ENCODE measurements at places on chromosomes 2 and 18. TPM values are rescaled to one million over a fixed set of nuclear protein-coding genes. Genes with fewer than 3 reads are reported as not detected.

Gene NMUR1
- total RNA-seq = not detected

Gene MC2R
- total RNA-seq = not detected

Gene MAP4K4
- total RNA-seq = 114 TPM

Gene MYO7B
- total RNA-seq = not detected

Gene EML6
- 1.8 TPM for total RNA-seq

Gene IL1F10
- total RNA-seq = not detected

Gene OR6B2
- total RNA-seq = not detected

Gene ATP8B1
- not detected for total RNA-seq

Gene CTAGE1
- not detected for total RNA-seq

Gene ESPNL
- 0.28 TPM for total RNA-seq

Gene MYL1
- total RNA-seq = not detected

- DNase-seq = no peak
Observed at GRCh38 chr2:191258996-191259395, 13.8 kb downstream of the MYO1B start.

GRCh38 chr2:10168221-10168620 lies 45.7 kb downstream of the RRM2 start:
- DNase-seq = no peak

GRCh38 chr2:109614715-109615636 lies 812 bp downstream of the SOWAHC start:
- DNase-seq = no peak

GRCh38 chr2:66498289-66498975 lies 63.5 kb downstream of the MEIS1 start:
- DNase-seq = no peak

GRCh38 chr2:161992531-161992930 lies 81.5 kb downstream of the DPP4 start:
- DNase-seq = peak; percentile 57

GRCh38 chr18:63159590-63159989 lies 160.0 kb downstream of the BCL2 start:
- no peak for DNase-seq

- no peak for DNase-seq
Observed at GRCh38 chr2:111667542-111668273, 216.3 kb downstream of the ANAPC1 start.

- DNase-seq = no peak
Observed at GRCh38 chr2:191636235-191636543, 41.7 kb upstream of the NABP1 start.

DNA sequence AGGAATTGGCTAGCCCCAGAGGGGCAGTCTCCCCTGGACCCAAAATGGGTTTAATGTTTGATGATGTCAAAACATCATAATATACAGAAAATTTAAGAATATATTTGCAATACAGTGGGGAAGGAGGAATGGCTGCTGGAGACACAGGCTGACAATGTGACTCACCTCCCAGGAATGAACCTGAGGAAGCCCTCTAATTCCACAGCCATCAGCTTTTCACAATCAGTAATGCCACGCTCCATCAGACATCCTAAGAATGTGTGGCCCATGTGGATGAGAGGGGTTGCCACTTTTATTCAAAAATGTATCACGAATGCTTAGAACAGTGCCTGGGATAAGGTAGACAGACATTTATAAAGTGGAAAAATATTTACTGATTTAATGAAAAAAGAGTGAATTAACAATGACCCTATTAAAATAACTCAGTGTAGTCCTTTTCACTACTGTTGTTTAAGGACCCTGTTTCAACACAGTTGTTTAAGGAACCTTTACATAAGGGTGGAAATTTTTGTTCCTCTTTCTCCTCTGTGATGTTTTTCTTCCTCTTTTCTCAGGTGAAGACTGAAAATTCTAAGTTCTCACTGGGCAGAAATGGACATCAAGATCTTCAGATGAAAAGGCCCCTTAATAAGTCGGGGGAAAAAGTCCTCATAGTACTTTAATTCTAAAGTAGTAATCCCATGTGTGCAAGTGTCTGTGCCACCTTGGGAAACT lies 17.5 kb upstream of the TMEM163 start:
- no peak for DNase-seq

GRCh38 chr2:118981632-118982031 lies 39.6 kb downstream of the MARCO start:
- no peak for DNase-seq

GRCh38 chr2:8454797-8455196 lies 227.1 kb upstream of the ID2 start:
- no peak for DNase-seq

DNA sequence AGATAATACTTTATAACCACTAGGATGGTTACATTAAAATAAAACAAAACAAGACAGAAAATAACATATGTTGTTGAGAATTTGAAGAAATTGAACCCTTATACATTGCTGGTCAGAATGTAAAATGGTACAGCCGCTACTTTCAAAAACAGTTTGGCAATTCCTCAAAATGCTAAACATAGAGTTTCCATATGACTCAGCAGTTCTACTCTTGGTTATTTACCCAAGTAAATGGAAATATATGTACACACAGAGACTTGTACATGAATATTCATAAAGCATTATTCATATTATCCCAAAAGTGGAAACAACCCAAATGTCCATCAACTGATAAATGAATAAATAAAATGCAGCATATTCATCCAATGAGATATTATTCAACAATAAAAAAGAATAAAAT lies 92.5 kb upstream of the LRATD1 start:
- DNase-seq = no peak

DNA sequence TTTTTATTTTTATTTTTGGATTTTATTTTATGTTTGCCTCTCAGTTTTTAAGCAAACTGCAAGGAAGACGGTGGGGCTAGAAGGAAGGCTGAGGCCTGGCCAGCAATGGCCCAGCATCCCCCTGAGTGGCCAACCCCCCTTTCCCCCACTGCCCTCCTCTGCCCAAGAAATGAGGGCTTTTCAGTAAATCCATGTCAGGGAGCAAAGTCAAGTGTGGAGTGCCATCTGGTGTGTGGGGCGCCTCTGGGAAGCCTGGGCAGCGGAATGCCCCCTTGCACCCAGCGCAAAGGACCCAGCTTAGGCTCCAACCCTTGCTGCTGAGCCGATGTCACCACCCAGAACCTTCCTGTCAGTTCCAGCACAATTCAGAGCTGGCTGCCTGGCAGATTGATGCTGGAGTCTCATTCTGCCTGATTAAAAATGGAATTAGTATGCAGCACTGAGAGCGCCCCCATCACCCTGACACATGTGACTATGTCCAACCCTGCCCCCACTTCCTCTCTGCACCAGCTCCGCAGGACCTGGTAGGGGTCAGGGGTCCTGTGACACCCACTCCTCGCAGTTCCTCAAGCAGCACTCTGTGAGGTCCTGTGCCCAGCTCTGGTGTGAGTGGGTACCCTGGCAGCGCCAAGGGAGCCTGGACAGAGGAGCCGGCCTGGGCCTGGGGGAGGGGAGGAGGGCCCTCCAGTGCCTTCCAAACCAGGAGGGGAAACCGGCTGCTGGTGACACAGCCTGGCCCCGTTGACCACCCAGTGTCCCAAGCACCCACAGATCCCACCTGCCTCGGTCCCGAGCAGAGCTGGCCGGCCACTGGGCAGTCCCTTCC lies 9.2 kb upstream of the ALPP start:
- no peak for DNase-seq

DNA sequence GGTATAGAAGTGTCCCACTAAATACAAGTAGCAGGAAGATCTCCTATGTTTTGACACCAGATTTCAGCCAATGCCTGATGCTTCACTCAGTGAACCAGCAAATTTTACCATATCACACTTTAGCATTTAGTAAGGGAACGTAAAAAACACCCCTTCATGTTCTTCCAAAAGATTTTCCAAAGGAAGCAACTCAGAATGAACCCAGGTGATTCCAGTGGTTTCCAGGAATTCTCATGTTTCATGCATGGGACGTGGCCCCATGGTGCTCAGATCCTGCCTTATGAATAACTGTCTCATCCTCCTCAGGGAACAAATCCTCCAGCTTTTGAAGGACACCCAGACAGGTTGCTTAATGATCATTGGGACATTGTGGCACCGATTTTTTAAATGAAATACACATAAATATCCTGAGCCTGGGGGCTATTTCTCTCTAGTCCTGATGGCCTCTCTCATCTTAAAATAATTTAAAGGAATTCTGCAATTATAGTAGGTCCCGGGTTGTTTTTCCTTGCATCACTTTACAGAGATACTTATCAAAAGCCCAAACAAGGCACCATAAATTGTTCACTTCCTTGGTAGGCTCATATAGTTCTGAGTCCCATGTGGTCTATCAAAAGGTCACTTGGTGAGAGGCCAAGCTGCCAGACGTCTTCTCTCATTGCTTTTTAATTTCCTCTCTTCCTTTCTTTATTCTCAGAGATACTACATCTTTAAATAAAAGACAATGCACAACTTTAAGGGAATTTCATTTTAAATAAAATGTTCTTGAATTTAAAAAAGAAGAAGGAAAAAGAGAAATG lies 261.0 kb downstream of the ZNF516 start:
- DNase-seq = no peak

DNA sequence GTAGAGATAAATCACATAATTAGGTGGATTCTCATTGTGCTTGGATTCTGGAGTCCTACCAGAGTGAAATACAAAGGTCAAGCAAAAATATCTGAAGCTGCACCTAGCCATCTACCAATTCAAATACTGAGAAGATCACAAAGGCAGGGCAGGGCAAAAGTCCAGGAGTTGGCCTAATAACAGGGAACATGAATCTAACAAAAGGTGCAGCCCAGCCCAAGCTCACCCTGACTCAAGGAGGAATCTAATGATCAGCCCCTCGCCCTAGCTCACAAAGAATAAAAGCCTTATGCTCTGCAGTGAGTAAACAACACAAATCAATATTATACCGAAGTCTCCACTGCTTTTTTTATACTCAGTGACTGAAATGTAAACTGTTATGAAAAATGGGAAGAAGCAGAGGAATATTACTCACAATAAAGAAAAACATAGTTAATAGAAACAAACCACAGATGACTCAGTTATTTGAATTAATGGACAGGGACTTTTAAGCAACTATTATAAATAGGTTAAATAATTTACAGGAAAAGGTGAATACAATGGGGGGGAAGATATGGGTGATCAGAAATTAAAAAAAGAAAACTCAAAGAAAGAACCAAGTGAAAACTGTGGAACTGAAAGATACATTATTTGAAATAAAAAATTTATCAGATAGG lies 49.5 kb downstream of the ANTXR1 start:
- no peak for DNase-seq

DNA sequence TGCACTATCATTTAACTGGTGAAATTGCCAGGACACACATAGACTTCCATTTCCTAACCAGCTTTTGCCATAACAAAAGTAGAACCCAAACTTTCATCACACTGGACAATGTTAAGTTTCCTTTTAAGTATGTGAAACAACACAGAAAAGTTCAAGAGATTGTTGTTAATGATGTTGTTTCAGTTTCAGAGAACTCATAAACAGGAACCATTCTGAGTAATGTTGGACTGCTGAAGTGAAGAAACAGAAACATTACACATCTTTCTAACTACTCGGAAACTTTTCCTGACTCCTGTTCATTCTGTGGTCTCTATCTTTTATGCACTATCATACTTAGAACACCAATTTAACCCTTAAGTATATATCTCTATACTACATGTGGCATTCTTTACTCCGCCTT lies 179.2 kb downstream of the RIT2 start:
- DNase-seq = no peak

DNA sequence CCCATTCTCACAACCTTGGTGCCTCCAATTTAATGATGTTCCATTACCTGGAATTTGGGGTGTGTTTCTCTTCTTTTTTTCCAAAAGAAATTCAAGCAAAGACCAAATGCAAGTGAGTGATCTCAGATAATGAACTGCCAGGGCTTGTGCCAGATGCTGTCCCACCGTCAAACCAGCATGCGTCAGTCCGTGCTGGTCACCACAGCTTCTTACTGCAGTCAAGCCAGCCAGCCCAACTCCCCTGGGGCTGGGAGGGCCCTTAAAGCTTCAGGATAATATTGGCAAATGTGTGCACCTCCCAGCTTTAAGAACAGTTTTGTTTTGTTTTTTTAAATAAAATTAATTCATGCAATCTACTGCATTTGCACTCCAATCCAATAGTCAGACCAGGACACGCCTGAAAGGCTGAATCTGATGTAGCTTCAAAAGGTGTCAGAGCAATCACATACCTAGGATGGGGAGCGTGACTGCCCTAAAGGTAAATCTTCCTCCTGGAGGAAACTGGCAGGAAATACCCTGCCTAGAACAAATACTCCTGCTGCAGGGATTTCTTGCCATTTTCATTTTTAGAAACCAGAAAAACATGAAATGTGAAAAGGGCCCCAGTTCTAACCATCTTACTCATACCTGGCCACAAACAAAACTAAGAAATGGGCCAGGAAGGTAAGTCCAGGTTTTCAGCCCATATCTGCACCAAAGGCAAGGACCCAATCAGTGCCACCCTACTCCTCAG lies 26.8 kb upstream of the SP3 start:
- no peak for DNase-seq

DNA sequence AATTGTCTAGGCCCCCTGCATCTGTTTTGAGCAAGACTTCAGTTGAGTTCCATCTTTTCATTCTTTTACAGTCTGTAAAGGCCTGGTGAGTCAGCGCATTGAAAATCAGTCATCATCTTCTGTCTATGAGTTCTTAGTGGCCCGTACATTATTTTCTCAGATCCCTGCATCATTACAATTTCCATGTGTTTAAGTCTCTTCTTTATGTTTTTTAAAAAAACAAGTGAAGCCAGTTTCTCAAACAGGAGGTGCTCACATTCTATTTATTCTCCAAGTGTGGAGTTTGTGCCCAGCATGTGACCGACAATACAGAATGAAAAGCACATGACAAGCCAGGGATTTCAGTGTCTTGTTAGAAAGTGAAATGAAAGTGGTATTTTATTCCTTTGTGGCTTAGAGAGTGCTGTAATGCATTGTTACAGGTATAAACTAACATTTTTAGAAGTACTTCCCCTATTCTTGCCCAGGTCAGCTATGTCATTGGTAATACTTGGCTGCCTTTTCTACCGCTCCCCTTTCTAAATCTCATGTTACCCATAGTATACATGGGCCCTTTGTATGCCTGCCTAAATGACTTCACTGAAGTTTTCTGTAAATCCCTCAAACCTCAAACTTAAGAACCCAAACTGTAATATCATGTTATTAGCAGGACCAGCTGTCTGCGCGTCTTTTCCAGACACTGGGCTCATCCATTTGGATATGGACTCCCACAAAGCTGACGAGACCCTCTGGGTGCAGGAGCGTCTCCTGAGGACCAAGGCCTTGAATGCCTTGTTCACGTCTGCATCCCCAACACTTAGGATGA lies 67.6 kb downstream of the FEZ2 start:
- no peak for DNase-seq

DNA sequence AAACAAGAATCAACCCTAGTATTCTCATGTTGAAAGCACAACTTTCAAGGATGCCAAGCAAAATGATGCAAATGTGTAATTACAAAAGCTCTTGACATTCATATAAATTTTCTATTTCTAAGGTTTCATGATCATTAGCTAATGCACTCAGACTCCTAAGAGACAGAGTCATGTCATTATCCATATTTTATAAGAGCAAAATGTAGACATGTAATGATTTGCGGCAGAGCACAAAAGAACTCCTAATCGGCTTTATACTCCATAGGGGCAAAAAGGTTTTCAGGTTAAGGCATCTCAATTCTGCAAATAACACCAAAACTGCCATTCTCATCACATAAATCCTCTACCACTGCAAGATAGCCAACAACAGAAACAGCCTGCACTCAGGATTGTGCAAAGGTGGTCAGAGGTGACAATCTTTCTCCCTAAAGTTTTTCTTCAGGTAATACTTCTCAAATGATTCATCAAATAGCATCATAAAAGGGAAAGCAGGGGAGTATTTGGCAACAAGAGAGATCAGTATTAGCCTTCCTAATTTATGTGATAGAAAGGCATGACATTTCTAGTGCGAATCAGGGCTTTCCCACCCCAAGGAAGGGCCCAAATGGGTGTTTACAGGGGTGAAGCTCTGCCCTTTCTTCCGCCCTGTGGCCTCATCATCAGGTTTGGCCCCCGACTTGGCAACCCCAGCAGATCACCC lies 64.7 kb downstream of the STK39 start:
- no peak for DNase-seq

Measured in CD4-positive, alpha-beta memory T cell (primary cell).